ENCODE measurements at places on chromosomes 16 and 17.
A peak's percentile ranks its signal among the peaks of the same experiment; 100 is the strongest.

- DNase-seq = peak; percentile 90
Observed at GRCh38 chr17:75340631-75341030, 51.4 kb upstream of the SLC25A19 start.

DNA sequence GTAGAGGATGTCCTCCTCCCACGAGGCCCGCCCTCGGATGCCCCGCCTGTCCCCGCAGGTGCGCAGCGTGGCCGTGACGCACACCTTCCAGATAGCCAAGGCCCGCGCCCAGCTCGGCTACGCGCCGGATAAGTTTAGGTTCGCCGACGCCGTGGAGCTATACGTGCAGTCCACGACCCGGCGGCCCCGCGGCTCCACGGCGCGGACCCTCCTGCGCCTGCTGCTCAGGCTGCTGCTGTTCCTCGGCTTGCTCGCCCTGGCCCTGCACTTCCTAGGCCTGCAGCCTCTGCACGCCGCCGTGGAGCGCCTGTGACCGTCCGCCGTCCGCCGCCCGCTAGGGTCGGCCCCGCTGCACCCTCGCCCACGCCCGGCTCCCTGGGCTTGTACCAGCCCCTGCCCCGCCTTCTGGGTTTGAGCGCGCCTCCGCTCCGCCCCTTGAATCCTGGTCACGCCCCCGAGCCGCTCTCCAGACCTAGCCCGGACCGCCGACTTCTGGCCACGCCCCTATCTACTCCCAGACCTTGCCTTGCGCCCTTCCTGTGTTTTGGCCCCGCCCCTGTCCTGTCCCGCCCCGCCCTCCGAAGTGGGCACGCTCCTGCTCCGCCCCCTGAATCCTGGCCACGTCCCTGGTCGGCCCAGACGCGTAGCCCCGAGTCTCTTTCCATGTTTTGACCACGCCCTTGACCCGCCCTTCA is 15.8 kb upstream of the EEF2K start:
- DNase-seq = peak; percentile 99

- peak; percentile 39 for DNase-seq
Observed at GRCh38 chr17:2776589-2777241, 19.5 kb upstream of the RAP1GAP2 start.

GRCh38 chr17:4154201-4154600 is 11.2 kb downstream of the CYB5D2 start:
- DNase-seq = no peak

- DNase-seq = no peak
Observed at GRCh38 chr16:143047-143446, 4.6 kb upstream of the NPRL3 start.

GRCh38 chr16:48350736-48351135 is 34.5 kb downstream of the SIAH1 start:
- DNase-seq = peak; percentile 6

DNA sequence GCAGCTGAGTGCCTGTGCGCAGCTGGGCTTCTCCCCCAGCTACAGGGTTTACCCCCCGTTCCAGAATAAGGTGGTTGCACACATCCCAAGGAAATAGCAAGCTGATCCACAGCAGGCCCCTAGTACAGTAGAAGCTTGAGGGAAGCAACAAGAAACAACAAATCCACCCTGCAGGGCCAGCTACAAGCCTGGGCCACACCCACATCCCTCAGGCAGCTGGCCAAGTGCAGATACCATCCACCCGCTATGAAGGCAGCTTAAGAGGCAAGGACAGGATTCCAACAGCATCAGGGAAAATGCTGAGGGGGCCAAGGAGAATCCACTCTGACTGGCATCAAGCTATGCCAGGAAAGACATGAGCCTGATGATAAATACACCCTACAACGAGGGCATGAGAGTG is 66.9 kb upstream of the RCVRN start:
- DNase-seq = peak; percentile 72

DNA sequence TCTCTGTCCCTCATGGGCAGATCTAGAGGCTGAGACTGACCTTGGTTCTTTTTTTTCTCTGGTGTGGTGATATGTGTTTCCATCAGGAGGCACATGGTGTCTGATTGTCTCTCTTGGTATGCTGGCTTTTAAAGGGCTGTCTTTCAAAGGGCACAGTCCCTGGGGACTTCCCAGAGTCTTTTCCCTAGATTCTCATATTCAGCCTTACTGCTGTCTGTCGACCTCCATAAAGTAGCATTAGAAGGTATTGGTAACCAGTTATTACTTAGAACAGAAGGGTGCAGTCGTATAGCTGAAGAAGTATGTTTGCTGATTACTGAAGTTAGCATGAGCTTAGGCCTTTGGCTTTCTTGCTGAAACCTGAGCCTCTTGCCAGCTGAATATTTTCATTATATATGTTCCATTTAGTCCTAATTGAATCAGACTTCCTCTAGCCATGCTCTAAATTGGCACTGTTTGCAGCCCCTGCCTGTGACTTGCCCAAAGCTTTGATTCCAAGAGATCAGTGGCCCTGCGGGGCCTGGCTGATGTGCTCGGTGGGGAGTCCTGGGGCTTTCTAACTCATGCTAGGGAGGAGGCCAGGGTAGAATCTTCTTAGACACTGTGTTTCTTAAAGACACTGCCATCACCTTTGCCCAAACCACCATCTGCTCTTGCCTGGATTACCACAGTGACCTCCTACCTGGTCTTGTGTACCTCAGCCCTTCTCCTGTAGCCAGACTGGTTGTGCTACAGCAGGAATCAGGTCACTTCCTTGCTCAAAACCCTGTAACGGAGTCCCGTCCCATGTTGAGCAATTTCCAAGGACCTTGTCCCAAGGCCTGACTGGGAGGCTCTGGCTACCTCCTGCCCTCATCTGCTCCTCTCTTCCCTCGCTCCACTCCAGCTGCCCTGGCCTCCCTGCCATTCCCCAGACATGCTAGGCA is 71.5 kb downstream of the WWP2 start:
- peak; percentile 97 for DNase-seq

DNA sequence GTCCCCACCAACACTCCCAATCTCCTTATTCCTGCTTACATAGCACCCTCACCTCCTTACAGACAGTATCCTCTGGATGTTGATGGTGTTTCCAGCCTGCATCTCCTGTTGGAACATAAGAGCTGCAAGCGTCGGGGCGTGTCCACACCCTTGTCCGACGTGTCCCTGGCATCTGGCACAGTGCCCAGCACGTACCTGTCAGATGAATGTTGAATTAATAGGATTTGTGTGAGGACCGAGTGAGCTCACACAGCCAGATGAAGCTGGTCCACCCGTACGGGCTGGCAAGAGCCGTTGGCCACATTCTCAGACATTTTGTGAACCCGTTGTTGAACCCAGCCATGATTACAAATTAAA is 12.2 kb upstream of the CBX4 start:
- no peak for DNase-seq

GRCh38 chr17:10870336-10871050 is 32.6 kb upstream of the PIRT start:
- DNase-seq = peak; percentile 87

GRCh38 chr16:86038926-86039310 is 140.0 kb downstream of the IRF8 start:
- DNase-seq = no peak

- peak; percentile 100 for DNase-seq
Observed at GRCh38 chr17:17836250-17836817, 452 bp downstream of the SREBF1 start.

DNA sequence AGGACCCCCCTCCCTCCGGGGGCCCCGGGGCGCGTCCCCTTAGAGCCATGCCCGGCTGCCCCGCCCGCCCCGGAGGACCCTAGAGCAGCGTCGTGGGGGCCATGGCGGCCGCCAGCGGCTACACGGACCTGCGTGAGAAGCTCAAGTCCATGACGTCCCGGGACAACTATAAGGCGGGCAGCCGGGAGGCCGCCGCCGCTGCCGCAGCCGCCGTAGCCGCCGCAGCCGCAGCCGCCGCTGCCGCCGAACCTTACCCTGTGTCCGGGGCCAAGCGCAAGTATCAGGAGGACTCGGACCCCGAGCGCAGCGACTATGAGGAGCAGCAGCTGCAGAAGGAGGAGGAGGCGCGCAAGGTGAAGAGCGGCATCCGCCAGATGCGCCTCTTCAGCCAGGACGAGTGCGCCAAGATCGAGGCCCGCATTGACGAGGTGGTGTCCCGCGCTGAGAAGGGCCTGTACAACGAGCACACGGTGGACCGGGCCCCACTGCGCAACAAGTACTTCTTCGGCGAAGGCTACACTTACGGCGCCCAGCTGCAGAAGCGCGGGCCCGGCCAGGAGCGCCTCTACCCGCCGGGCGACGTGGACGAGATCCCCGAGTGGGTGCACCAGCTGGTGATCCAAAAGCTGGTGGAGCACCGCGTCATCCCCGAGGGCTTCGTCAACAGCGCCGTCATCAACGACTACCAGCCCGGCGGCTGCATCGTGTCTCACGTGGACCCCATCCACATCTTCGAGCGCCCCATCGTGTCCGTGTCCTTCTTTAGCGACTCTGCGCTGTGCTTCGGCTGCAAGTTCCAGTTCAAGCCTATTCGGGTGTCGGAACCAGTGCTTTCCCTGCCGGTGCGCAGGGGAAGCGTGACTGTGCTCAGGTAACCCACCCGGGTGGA is 759 bp downstream of the ALKBH5 start:
- DNase-seq = peak; percentile 46

DNA sequence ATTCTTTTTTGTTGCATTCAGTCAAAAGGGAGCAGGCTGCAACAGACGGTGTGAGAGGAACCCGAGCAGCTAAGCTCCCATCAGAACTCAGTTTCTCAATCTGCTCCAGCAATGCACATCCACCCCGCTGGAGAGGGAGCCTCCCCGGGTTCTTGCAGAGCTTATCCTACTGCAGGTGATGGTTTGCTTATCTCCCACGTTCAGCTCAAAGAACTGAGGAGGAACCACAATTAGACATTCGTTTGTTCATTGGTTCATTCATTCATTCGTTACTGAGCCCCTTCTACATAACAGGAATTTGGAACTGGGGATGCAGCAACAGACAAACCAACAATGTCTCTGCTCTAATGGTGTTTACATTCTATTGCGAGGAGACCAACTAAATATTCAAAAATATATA is 22.2 kb upstream of the ALOX15 start:
- DNase-seq = no peak

DNA sequence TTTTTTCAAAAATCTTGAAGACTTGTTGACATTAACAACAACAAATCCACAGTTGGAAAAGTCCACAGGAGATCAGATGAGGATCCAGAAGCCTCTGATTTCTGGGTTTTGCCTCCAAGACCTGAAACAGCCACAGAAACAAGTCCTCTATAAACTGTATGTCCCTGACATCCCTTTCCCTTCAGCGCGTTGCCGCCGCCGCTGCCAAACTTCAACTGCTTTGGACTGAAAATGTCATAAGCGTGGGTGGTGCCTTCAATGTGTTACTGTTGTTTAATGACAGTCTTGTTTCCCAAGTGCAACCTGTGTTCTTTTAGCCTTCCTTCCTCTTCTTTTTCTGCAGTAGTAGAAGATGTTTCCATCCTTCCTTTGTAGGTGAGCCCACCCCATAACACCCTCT is 334.9 kb downstream of the SHISA9 start:
- DNase-seq = no peak

GRCh38 chr17:67555855-67556254 is 161.9 kb upstream of the NOL11 start:
- no peak for DNase-seq

GRCh38 chr16:20928774-20929411 is 28.3 kb downstream of the LYRM1 start:
- DNase-seq = no peak

DNA sequence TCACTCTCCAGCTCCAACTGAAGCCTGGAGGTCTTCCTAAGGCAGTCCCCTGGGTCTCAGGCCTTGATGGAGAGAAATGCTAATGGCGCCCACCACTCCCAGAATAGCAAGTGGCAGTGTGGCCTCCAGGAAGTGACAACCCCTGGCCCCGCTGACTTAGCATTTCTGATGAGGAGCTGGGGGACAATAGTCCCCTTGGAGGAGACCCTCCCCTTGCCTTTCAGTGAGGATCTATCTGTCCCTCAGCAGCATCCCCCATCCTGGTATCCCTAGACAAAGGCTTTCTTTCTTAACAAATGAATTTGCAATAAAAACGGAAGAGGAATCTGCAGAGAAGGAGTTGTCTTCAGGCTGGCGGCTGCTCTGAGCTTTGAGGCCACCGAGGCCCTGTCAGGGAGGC is 68.8 kb downstream of the LITAF start:
- no peak for DNase-seq

GRCh38 chr16:80202831-80203413 is 337.9 kb upstream of the DYNLRB2 start:
- no peak for DNase-seq

GRCh38 chr16:15752717-15753488 is 102.9 kb downstream of the NDE1 start:
- DNase-seq = no peak

DNA sequence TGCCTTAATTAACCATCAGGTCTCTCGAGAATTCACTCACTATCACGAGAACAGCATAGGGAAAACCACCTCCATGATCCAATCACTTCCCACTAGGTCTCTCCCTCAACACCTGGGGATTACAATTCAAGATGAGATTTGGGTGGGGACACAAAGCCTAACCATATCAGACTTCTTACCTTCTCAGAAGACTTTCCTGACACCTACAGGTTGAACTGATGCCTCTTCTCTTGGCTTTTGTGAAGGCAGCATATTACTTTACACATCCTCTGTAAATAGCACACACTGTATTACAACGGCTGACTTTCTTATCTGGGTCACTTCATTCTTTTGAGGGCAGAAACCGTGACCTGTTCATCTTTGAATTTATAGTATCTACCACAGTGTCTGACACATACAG is 23.6 kb downstream of the BMERB1 start:
- DNase-seq = no peak

DNA sequence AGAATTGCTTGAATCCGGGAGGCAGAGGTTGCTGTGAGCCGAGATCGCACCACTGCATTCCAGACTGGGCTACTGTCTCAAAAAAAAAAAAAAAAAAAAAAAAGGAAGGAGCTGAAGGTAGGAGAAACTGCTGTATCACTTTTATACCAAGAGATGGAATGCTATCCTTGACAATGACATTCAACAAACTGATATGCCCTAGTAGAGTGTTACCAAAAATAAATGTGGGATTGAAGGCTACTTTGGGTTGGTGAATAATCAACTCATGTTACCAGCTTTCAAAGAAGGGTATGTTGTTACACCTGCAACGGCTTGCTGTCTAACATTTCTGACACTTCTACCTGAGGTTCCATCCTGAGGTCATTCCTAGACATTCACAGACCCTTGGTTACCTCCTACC is 84.9 kb downstream of the TEX14 start:
- DNase-seq = no peak

DNA sequence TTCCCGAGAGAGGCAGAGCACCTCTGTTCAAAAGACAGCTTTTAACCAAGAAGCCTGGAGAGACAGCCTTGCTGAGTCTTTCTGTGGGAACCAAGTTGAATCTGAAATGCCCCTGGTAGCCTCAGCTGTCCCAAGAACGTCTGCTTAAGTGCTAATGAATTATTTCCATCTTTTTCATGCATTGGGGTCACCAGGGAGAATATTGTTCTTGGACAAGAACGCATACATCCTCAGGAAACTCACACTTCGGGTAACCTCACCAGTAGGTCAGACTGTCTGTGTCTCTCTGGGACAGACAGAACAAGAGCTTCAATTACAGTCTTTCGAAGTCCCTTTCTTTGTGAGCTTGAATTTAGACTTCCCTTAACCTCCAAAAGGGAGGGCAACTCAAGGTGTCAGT is 134.6 kb upstream of the ADAMTS18 start:
- DNase-seq = no peak

GRCh38 chr16:17331071-17331607 is 139.6 kb downstream of the XYLT1 start:
- no peak for DNase-seq

GRCh38 chr16:62100651-62101050 is 64.4 kb upstream of the CDH8 start:
- DNase-seq = no peak
